Stimulated activated memory B cell treated with anti-CD40 and anti-IgM and Interleukin-4, amounts not matched to agents 10 μg/mL and 1 μg/mL and 100 μg/mL, for 72 hours (primary cell): ENCODE measurements at places on chromosomes 1 and 21.

- ATAC-seq: peak; percentile 55
Observed at GRCh38 chr1:108063703-108064102, 98.7 kb upstream of the VAV3 start.

DNA sequence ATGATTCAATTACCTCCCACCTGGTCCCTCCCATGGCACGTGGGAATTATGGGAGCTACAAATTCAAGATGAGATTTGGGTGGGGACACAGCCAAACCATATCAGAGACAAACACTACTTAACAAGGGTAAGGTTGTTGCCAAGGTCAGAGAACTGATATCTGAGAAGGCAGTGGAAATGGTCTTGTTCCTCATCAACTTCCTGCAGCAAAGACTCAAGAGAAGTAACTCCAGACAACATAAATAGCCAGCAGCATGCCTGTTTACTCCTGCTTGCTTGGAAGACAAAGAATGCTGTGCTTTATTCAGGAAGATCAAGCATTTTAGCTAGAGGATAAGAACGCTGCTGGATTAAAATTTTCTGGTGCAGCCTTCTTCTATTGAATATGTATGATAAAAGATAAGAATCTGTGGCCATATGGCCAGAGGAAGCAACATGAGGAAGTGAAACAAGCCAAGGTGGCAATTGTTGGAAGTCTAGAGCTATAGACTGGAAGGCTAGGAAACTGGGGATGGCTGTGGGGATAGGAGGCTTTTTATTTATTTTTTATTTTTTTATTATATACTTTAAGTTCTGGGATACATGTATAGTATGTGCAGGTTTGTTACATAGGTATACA lies 36.4 kb downstream of the DDAH1 start:
- no peak for ATAC-seq

- no peak for ATAC-seq
Observed at GRCh38 chr1:64234714-64235113, 31.3 kb downstream of the UBE2U start.

DNA sequence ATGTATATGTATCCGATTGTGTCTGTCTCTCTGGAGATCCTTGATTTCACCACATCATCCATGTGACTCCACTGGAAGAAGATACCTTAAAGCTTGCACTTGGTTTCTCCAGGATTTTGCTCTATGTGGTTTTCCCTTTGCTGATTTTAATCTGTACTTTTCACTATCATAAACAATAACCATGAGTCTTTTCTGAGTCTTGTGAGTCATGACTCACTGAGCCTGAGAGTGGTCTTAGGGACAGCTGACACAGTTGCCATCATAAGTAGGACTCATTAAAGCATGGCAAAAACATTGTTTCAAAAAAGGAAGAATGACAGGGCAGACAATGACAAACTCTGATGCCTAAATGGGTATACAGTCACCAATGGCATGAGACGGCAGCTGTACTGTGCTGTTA lies 226.2 kb downstream of the AKT3 start:
- ATAC-seq: no peak

DNA sequence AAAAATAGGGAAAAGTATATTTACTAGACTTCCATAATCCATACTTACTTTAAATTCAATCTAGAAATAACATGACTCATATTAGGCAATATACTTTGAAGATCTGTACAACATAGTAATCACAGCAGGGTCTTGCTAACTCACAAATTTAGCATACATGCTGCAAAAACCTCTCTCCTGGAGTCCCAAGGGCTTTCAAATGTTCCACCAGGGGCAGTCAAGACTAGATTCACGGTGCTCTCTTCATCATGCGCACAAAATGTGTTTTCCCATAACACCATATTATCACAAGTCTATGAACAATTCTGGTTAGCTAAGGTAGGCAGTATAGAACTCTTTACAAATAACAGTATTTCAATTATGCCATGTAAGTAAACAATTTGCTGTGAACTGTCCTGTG lies 45.8 kb downstream of the SSX2IP start:
- no peak for ATAC-seq
